ENCODE measurements at places on chromosomes 12 and 14.
A peak's percentile ranks its signal among the peaks of the same experiment; 100 is the strongest.

DNA sequence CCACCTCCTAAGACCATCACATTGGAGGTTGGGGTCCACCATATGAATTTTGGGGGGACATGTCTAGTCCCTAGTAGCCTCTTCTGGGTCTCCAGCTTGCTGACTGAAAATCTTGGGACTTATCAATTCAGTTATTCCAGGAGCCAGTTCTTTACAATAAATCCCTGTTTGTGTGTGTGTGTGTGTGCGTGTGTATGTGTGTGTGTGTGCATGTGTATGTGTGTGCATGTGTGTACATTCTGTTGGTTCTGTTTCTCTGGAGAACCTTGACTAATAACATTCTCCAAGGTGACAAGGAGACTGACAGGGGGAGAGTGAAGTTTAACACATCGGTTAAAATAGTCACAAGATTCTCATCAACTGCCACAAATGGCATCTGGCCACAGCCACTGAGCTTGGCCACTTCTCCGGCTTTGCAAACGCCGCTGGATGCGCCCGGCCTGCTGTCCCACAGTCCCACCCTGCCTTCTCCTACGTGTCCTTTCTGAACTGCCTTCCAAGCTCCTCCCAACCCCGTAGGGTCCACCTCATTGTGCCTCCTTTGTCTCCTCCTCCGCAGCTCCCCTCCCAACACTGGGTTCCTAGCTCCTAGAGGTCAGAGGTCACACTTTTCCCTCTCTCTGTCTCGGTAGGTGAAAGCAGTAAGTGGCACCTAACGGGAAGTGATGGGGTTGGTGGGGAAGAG is 88.1 kb upstream of the DIO3 start:
- no peak for DNase-seq

GRCh38 chr12:54146506-54147145 is 42.2 kb downstream of the SMUG1 start:
- DNase-seq, result no peak

GRCh38 chr12:44225149-44225510 is 389.2 kb downstream of the TMEM117 start:
- DNase-seq, result no peak

DNA sequence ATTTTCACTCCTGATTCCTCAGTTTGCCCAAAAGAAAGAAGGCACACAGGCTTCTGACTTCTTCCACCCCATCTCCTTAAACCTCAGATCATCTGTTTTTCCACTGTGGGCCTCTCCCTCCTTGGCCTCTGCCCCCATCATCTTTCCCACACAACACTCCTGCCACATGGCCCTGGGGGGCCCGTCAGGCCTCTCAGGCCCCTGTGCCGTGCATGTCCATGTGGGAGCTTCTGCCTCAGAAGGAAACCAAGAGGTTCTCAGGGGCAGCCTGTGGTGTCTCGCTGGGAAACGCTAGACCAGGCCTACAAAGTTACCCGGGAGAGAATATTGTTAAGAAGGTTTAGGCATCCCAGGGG is 8.0 kb downstream of the KLHL33 start:
- DNase-seq, result no peak

DNA sequence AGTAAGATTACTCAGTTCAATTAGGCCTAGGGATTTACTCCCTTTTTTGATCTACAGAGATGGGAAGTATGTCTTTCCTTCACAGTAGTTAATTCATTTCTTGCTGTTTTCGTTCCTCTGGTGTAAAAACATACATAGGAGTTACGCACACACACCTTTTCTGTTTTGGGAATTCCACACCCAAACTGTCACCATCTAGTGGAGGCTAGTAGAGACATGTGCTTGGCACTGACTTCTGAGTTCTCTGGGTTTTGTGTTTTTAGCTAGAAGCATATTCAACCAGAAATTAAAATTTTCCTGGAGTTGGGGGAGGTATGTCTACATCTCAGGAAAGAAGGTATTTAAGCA is 1.4 kb downstream of the SUSD6 start:
- no peak for DNase-seq

DNA sequence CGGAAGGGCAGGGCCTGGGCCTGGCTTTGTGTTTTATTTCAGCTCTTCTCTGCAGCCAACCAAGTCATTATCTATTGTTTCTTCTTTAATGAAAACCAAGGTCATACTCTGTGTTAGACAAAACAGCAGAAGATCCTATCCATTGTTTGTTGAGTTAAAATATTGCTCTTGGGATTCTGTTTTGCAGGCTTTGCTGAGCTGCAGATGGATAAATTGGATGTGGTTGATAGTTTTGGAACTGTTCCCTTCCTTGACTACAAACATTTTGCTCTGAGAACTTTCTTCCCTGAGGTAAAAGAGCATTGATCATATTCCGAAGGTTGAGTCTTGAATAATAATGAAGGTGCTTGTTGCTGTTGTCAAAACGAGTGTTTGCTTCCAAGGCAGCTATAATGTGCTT is 106.6 kb downstream of the PLXNC1 start:
- no peak for DNase-seq

DNA sequence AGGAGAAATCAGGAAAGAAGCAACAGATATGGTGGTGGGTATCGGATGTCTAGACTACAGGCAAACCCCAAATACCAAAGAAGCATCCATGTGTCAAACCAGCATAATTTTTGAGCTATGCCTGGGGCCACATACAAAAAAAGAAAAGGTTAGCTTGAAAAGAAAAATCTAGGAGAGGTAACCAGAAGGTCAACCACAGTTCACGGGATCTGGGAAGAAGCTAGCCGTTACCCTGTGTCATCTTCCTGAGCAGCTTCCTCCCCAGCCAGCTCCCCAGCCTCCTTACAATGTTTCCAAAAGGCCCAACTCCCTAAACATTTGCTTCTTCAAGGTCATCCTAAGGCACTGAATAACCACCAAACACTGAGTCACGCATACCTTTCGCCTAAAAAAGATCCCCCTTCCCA is 3.1 kb downstream of the SINHCAF start:
- no peak for DNase-seq

- no peak for DNase-seq
These were observed 61.7 kb upstream of the BCL2L14 start for GRCh38 chr12:12008931-12009611.

GRCh38 chr14:65824285-65824977 is 411.9 kb downstream of the FUT8 start:
- peak; percentile 48 for DNase-seq

DNA sequence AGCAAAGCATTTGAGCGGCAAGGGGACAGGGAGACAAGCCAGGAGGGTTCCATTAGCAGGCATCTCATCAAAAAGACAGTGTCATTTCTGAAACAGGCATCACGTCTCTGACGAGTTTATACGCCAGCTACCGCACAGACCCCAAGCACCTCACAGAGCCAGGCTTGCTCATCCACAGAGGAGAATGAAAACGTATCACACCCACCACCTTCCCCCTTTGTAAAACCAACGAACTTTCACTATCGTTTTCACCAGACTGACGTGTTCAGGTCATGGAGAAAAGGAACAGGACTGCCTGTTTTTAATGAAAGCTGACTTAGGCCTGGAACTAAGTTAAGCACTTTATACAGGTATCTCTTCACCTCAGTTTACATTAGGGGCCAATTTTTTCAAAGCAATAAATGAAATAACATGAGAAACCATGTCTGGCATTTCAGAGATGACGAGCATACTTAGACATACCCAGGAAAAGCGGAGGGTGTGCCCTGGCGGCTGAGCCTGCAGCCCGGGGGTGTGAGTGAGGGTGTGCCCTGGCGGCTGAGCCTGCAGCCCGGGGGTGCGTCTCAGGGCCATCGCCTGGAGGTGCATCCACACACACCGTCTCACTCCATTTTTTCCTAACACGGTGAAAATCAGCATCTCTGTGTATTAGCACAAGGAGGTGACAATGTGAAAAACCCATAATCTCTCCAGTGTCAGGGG is 41.9 kb downstream of the STX2 start:
- DNase-seq, result peak; percentile 38

DNA sequence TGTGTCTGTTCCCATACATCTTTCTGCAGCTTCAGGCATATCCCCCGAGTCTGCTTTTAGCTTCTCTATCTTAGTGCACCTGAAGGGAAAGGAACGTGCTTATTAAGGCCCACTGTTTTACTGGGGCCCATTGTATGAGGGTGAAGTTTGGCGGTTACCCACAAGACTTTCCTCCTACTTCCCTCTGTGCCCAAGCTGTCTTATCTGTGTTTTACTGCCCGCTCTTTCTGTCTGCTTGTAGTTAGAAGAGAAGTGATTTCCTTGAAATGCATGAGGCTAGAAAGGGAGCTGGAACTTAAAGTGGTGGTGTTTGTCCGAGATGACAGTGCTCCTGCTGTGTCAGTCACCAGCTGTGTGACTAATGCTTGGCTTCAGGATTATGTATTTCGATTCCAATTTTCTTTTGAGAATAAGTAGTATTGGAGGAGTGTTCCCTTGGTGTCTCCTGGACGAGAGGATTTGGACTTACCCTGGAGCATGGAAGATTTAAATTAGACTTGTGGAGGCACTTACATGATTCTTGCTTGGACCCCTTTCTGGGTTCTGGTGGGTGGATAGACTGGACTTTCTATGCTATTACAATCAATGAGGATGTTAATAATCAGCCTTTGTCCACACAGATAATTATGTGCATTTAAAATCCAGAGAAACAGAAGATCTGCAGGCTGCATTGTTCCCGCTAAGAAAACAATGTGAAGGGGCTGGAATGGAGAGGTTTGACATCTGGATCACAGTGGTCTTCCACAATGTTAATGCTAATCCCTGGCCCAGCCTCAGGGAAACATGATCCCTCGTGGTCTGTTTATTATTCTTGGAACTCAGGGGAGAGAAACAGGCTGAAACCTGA is 13.9 kb upstream of the KRT86 start:
- no peak for DNase-seq

GRCh38 chr14:90291699-90292098 is 35.3 kb downstream of the PSMC1 start:
- no peak for DNase-seq

- DNase-seq, result no peak
These were observed 9.4 kb downstream of the PTGR2 start for GRCh38 chr14:73861073-73861472.

- DNase-seq, result no peak
These were observed 207.9 kb downstream of the NUAK1 start for GRCh38 chr12:105930557-105931503.

- DNase-seq, result no peak
These were observed 691.4 kb upstream of the TBX3 start for GRCh38 chr12:115375186-115375991.

DNA sequence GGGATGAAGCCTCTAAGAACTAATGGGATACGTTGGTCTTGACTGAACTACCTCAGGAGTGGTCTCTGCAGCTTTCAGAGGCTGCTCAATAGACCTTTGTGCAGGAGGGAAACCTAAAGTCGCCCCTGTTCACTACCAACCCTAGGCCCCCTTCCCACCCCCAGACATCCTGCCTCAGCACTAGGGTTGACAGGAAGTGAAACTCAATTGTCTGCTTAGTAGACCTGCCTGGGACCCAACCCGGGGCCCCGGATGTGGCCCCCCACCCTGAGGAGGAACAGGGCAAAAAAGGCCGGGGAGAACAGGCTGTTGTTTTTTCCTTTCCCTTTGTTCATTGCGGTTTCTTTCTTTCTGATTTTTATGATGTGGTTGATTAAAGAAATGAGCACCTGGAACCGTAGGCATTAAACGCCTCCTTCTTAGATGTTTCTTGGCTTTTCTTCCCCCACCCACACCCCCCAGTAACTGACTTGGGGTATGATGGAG is 1.6 kb upstream of the DGKA start:
- peak; percentile 78 for DNase-seq

GRCh38 chr14:81682701-81683100 is 149.0 kb upstream of the SEL1L start:
- DNase-seq, result no peak

DNA sequence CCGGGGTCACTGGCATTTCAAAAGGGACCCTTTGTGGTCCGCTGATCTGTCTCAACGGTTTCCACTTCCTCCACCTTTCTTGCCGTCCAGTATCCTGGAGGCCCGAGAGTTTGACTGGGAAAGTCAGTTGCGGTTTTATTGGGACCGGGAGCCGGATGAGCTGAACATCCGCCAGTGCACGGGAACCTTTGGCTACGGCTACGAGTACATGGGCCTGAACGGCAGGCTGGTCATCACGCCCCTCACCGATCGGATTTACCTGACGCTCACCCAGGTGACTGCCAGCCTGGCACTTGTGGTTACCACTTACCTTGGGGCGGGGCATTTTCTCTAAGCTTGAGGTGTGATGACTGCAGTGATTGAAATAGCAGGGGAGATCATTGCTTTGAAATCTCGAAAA is 83.8 kb downstream of the DNAH10 start:
- no peak for DNase-seq

GRCh38 chr12:51320695-51321320 is 3.2 kb downstream of the BIN2 start:
- no peak for DNase-seq

- DNase-seq, result no peak
These were observed 38.5 kb upstream of the SLC6A15 start for GRCh38 chr12:84950971-84951546.

DNA sequence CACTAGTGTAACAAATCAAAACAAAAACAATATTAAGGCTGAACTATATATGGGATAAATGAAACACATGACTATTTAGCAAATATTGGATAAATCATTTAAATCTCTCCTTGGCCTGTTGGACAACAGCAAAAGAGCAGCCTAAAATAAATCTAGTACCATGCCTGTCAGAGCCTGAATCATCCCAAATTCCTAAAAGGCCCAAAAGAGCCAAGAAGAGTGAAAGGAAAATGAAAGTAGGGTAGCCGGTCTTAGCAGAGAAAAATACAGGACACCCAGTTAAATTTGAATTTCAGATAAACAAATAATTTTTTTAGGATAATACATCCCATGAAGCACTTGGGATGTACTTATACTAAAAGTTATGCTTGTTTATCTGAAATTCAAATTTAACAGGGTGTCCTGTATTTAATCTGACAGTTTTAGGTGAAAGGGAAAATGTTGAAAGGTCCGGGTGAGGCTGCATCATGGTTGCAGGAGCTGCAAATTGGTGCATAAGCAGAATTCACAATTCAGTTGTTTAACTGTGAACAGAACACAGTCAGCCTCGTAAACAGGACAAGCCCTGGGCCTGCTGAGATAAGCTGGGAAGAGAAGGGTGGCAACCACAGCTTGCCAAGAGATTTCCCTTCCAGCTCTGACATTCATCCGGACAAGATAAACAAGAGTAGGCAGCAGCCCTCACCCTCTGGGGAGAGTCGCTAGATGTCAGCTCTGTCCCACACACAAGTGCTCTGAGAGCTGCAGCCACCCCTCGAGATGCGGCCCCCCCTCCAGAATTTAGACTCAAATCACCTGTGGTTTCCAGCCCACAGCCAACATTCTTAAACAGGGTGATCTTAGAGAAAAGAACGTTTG is 30.3 kb downstream of the DMAC2L start:
- no peak for DNase-seq

GRCh38 chr12:105014603-105015002 is 28.5 kb downstream of the NOPCHAP1 start:
- DNase-seq, result no peak

GRCh38 chr12:102010265-102010994 is 51.4 kb downstream of the WASHC3 start:
- DNase-seq, result no peak

GRCh38 chr14:76106188-76106587 is 45.5 kb upstream of the GPATCH2L start:
- DNase-seq, result no peak

All from stimulated activated CD4-positive, alpha-beta T cell treated with anti-CD3 and anti-CD28 coated beads, Interleukin-12 subunit alpha, Interleukin-12 subunit beta, amount 100 ng/mL, for 24 hours (primary cell).